ENCODE measurements at places on chromosomes 11 and 22.

- DNase-seq: no peak
Measured at GRCh38 chr11:10857459-10857708, 469 bp downstream of the ZBED5 start.

DNA sequence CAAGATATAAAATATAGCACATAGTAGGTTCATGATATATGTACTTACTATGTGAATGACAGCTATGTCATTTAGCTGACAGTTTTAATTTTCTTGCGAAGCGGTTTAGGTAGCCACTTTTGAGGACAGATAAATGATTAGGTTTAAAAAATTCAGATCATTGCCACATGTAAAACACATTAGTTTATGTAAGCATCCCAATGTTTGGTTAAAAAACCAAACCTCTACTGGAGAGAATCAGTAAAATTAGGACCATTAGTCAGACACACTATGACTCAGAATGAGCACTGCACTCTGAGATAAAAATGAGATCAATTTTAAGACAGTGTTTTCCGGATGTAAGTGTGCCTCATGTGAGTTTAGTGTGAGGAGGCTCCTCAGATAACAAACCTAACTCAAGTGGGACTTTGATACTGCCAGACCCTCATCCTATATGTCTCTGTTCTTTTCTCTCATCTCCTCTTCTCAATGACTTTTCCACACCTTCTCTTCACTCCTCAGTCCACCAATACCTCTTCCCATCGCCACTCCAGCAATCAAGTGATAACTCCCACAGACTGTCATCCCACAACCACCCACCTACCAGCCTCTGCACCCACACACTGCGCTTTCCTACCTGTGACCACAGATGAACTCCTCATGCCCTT lies 6.8 kb upstream of the OR2AT4 start:
- DNase-seq: no peak

DNA sequence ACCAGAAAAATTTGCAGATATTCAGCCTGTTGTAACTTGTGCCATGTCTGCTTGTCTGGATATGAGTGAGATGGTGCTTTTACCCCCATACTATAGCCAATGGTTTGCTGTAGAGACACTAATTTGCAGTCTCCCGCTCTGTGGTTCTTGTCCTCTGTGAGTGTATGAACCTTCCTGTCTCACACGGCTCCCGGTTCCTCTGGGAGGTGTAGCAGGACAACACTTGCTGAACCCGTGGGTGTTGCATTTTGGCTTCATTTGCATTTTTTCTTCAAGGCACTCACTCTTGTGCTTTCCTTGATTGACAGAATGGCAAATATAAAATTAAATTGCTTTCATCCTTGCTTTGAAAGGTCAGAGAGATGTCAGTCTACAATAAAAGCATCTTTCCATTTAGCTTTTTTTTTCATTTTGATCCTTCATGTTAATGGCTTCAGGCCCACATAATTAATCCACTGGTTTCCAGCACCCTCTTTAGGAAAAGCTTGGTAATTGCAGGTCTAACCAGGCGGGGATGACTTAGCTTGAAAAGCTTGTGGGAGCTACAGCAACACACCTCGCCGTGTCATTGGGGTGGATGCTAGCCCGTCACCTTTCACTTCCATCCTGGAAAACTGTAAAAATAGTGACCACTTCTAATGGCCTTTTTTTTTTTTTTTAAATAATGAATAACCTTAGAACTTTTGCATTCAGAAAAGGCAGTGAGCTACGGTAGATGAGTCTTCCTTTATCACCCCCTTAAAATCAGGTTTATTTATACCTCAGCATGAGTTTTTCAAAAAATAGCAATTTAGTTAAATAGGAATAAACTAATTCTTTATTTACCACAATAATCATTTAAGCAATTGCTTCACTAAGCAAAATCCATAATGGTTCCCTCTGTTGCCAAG lies 27.4 kb upstream of the ST14 start:
- no peak for DNase-seq

DNA sequence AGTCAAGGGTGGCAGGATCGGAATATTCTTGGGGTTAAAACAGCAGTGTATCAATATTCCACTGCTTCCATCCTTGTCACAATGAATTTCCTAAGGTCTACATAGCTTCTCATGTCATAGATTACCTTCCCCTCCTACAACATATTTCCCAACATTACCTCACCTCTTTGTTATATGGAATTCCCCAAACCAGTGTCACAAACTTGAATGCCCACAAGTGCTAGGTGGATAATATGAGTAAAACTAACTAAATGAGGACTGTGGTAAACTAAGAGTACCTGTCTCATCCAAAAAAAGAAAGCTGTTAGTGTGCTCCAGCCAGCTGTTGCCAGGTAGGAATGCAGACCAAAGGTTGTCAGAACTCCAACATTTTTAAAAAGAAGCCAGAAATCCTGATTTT lies 17.0 kb upstream of the NUCB2 start:
- no peak for DNase-seq

GRCh38 chr22:46172522-46173110 lies 22.3 kb downstream of the PPARA start:
- no peak for DNase-seq

DNA sequence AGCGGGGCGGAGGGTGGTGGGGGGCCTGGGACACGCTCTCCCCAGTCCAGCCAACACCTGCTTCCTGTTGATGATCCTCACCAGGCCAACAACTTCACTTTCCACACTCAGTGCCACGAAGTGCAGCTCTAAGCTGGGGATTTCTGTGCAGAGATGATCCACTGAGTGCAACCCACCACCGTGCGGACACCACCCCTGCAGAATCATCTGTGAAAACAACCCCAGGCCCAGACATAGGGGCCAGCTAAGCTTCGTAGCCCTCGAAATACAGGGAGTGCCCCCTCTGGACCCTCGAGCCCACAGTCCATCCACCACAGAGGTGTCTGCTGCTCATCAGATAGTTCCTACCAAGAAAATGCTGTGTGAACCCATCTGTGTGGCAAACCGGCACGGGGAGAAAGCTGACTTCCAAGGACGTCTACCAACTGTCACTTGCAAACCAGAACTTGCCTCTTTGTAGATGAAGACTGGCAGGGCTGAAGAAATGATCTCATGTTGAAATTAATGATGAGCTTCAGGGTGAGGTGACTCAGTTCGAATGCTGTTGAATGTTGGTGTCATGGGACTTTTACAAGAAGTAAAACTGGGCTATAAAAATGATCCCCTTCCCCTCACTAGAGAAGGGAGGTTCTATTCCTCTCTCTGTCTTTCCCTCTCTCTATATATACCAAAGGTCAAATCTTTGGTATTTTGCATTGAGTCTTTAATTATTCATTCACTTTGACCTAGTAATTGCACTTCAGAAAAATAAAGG lies 73.4 kb downstream of the MYEOV start:
- no peak for DNase-seq

GRCh38 chr11:12241401-12241800 lies 131.0 kb downstream of the MICAL2 start:
- no peak for DNase-seq

DNA sequence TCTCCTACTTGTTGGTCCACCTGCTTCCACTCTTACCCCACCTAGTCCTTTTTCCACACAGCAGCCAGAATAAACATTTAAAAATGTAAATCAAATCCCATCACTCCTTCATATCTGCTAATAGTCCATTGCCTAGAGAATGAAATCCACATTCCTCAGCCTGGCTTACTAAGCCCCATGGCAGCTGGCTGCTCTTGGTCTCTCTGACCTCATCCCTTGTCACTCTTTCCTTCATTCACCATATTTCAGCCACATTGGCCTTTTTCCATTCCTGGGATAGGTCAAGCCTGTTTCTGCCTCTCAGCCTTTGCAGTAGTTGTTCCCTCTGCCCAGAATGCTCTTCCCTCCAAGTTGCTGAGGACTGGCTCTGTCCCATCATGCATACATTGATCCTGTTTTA lies 512.8 kb downstream of the INSC start:
- no peak for DNase-seq

- no peak for DNase-seq
Measured at GRCh38 chr22:44484618-44485017, 13.4 kb downstream of the RTL6 start.

DNA sequence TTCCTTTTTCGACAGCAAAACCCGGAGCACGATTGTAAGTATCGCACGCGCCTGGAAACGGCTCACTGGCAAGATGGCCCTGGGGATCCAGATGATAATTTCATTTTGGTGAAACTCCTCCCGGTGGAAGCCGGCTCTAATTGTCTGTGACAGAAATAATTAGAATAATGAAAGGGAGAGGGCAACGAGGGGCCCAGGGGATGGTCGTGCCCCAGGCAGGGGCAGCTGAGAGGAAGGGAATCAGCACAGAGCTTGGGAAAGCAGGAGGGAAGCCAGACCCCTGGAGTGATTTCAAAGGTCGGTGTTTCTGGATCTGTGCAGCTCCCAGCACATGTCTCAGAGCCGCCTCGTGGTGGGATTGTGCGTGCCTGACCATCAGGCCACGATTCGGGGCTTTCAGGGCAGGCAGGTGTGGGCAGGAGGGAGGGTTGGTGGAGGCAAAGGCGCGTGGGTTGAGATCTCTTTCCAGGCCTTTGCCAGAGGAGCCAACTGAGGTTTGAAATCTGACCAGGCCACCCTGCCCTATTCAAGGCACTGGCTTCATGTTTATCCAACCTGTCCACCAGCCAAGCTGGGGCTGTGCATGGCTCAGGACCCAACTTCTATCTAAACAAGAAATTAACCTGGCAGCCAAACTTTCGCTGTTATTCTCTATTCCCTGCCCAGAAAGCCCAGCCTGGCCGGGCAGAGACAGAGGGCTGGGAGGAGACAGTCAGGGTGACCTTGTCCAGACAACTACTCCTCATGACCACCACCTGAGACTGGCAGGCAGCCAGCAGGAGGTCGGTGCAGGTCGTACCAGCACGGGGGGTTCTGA lies 27.8 kb downstream of the ANO1 start:
- DNase-seq: no peak

DNA sequence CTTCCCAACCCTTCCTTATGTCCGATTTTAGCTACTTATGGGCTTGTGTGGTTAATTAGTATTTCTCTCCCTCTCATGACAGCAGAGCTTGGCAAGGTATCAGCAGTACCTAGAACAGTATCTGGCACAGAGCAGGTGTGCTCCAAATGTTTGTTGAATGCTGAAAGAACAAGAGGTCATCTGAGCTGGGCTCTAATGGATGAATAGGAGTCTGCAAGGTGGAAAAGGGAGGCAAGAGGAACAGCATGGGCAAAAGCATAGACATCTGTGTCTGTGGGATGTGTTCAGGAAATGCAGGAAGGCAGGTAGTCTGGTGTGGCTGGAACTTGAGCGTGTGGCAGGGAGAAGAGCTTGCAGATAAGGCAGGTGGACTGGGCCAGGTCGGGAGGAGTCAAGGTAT lies 19.0 kb downstream of the PRG3 start:
- no peak for DNase-seq

DNA sequence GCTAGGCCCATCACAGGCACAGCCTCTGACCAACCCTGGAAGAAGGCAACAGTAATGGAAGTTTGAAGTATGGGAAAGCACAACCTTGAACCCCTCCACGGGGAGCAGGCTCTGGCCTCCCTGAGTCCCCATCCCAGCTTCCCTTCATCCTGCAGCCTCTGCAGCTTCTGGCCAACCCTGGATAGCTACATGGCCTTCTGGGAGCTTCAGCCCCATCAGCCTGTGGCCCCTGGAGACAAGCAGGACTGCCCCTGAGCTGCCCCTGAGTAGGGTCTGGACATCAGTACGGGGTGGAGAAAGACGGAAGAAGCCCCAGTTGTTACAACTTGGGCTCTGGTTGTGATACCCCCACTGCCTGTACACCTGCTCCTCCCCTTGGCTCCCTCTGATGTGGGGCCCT lies 113.8 kb upstream of the CD82 start:
- DNase-seq: no peak

DNA sequence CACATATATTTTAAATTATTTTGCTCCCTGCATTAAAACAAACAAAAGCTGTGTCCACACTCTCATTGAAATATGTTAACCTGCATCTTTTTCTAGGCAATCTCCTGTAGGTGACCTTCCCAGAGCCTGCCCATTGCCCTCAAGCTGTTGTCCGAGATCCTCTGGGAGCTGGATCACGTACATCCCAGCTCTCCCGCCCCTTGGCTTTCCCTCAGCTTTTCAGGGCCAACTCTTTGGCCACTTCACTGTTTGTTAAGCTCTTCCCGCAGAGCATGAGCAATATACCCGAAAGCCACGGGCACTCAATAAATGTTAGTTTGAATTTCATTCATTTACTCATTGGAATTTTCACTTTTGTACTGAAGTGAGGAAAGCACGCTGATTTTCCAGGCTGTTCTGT lies 32.2 kb downstream of the ELMOD1 start:
- DNase-seq: no peak

GRCh38 chr11:106466521-106467080 lies 389.1 kb downstream of the AASDHPPT start:
- no peak for DNase-seq

GRCh38 chr11:253160-253885 lies 16.5 kb downstream of the PSMD13 start:
- no peak for DNase-seq

DNA sequence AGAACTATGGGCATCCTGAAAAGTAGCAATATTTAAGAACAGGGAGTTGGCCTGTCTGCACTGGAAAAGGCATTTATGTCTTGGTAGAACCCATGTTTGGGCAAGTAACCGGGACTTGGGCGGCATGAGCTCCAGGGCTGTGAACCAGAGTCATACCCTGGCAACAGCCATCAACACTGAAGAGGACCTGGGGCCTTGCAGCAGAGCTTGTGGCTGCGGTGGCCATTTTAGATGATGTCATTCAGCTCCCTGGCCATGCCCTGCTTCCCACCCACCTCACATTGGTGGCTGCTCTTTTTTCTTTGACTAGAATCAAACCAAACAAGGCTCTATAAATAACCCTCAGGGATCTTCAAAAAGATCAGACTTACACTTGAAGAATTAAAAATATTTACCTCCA lies 26.6 kb downstream of the EHF start:
- no peak for DNase-seq

DNA sequence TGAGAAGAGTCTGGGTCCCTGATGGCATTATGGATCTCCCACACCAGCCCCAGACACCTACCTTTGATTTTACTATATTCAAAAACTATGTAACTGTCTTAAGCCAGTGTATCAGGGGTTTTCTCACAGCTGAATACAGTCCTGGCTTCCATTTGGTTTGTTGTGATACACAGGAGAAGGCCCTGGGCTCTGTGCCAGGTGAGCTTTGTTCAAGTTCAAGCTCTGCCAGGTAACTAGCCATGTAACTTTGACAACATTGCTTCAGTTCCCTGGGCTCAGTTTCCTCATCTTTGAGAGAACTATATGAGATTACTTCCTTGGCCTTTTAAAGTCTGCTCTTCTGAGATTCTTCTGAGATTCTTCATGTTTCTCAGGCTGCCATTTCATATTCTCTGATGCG lies 327.5 kb upstream of the TENM4 start:
- DNase-seq: no peak

GRCh38 chr11:111400595-111400994 lies 21.5 kb upstream of the POU2AF1 start:
- DNase-seq: no peak

DNA sequence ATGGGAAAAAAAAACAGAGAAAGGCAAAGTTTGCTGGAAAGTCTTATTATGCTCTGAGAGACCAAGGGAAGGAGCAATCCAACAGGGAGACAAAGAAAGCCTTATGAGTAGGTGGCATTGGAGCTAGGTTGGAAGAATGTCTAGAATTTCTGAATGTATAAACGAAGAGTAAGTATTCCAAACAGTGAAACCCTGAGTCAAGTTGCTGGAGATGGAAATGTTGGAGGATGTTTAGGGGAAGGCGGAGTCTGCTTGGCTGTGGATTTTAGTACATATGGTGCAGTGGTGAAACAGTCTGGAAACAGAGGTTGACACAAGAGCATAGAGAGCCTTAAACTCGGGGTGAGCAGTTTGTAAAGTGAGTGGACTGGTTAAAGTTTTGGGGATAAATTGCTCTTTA lies 314.8 kb upstream of the CADM1 start:
- no peak for DNase-seq

Data from stimulated activated CD4-positive, alpha-beta T cell treated with anti-CD3 and anti-CD28 coated beads, TNF-alpha, amount 100 ng/mL, for 48 hours (primary cell).